ENCODE measurements at places on chromosomes 6 and 20.

DNA sequence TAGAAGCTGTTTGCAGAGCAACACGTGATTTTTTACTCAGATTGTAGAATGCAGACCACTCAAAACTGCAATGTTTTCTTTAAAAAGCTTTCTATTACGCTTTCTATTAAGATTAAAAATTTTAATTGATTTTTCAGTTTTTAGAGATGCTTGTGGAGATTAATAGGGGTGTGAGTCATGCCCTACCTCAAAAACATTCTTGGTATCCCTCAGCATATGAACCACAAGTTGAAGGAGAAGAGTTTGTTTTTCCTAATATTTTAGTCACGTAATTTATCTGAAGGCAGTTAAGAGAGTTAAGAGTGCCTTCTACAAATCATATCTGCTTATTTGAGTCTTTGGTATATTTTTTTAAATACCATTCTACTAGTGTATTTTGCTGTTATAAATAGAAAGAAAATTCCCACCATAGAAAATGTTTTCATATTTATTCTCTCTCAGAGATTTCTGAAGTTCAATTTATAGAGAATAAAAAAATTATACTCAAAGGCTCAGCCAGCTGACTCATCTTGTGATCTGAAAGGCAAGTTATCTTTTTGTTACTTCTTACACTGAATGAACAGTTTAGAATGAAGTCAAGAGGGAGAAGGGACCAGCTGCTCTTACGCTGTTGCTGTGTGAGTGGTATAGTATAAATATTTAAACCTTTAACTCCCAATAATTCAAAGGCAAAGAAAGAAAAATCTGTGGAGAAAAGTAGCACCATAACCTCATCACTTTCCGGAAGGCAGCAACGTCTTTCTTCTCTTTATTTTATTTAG lies 7.6 kb downstream of the RIPOR2 start:
- no peak for DNase-seq

- DNase-seq: no peak
These were observed 181.4 kb upstream of the CST7 start for GRCh38 chr20:24767623-24768100.

DNA sequence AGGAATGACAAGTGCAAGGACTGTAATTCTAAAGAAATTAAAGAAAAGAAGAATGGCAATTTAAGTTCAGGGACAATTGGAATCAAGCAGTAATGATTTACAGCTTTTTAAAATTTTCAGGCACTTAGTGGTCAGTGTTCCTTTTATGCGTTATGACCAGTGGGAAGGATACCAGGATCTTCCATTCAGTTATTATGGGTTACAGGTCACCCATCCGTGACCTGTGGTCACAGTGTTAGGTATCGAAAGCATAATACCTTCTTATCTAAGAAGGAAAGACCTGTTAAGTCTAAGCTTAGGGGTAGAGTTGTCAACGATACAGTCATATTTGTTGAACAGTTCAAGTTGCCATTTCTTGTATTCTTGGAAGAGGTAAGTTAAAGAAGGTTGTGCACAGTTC lies 253.8 kb downstream of the LAMA2 start:
- DNase-seq: no peak

- no peak for DNase-seq
These were observed 104.4 kb upstream of the PRL start for GRCh38 chr6:22401206-22401605.

DNA sequence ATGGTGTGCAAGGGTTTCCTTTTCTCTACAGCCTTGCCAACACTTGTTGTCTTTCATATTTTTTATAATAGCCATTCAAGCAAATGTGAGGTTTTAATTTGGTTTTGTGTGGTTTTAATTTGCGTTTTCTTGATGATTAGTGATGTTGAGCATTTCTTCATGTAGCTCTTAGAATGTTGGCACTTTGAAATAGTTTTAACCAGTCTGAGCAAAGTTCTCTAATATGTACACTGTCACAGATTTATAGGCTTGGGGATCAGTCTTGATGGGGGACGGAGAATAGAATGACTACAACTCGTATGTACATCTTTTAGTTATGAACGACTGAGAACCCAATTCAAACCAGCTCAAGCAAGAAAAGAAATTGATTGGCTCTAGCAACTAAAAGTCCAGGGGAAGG lies 1003.1 kb downstream of the KIF16B start:
- DNase-seq: peak; percentile 12

- no peak for DNase-seq
These were observed 32.1 kb upstream of the ID4 start for GRCh38 chr6:19805129-19805481.

DNA sequence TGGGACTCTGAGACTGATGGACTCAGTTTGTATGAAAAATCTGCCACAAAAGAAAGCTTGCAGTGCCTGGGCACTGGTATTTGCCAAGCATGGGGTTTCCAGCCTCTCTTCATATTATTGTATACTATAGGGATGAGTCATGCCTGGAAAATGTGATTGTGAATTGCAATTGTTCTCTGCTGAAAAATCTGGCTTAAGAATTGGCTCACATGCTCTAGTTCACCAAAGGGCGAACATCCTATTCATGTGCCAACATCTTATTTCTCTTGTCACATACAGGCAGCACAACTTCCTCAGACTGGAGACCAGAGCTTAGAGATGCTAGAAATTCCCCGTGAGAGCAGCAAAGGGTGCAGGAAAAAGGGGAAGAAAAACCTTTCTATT lies 103.6 kb upstream of the KCNK16 start:
- DNase-seq: peak; percentile 84

GRCh38 chr6:31498748-31499147 lies 803 bp downstream of the MICB start:
- no peak for DNase-seq

- no peak for DNase-seq
These were observed 64.3 kb downstream of the FNDC1 start for GRCh38 chr6:159233365-159234101.

- DNase-seq: no peak
These were observed 12.7 kb downstream of the CGA start for GRCh38 chr6:87082160-87082721.

- peak; percentile 54 for DNase-seq
These were observed 10.3 kb upstream of the C6orf58 start for GRCh38 chr6:127566651-127567050.

DNA sequence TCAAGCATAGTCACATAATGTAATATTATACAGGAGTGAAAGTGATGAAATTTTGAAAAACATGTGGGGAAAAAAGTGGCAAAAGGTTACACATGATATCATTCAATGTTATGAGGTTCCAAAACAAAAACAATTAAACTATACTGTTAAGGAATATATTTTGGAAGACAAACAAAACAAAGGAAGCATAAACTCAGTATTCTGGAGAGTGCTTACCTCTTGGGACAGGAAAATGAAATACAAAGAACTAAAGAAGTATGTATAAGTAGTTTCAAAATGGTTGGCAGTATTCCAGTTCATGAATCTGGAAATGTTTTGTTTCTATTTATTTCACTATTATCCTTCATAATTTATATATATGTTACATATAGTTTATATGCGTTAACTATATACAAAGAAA lies 213.5 kb downstream of the MOXD1 start:
- DNase-seq: no peak
